Sigmoid colon (tissue), 7 donors: ENCODE measurements at places on chromosomes 3 and 15. TPM values are rescaled to one million over a fixed set of nuclear protein-coding genes. Genes with fewer than 3 reads are reported as not detected.

- no peak for DNase-seq
Measured at GRCh38 chr15:67515090-67515489, 5.8 kb upstream of the C15orf61 start.

The SEMA3B gene
- 7.9 TPM for total RNA-seq

GRCh38 chr15:101820781-101821180 lies 8.8 kb downstream of the OR4F15 start:
- no peak for DNase-seq

DNA sequence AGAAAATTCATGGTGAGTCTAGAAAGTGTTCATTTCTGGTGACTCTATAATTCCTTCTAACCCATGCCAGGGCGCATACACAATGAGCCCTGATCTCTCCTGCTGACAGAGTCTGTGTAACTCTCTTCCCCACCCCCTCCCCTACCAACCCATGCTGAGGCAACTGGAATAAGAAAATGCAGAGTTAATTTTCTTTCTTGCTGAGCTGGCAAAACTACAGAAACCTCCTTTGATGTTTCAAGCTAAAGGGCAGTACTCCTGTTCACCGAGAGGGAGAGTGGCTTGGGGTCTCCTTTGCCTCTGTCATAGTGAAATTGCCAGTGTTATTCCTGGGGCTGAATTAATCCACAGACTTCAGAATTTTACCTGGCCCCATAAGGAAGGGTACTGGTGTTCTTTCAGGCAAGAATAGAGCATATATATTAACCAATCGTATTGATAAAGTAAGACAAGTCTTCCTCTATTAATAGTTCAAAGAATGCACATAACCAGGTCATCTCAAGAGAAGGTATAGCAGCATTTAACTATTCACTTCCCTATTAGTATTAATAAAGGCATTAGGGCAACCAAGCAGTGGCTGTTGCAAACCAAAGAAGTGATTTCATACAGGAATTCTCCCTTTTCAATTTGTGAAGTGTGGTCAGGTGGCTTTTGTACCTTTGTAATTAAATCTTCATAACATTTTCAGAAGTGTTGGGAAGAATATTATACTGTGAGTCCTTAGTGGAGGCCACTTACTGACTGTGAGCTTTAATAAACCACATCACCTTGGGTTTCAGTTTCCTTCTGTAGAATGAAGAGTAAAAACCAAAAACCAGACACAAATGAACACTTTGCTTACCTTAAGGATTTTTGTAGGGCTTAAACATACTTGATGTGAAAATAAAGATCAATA lies 4.1 kb downstream of the GAP43 start:
- DNase-seq = no peak

The COL7A1 gene
- total RNA-seq = 1.5 TPM

The TMEM266 gene
- total RNA-seq = not detected

DNA sequence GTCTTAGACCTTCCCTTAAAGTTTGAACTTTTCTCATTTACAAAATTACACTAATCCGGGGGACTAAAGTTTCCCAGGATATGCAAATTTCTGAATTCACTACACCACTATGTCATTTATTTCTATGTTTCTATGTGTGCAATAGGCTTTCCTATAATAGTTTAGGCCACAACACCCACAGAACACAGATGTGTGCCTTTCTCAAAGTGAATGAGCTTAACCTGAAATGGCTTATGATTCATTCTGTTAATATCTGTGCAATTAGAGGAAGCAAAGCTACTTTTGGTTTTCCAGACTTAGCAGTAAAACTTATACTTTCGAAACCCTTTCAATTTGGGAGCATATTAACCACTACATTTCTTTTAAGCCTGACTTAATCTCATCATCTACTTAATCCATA lies 748.1 kb downstream of the GBE1 start:
- DNase-seq = no peak
